Activated CD4-positive, alpha-beta T cell treated with anti-CD3 and anti-CD28 coated beads for 24 hours (primary cell): ENCODE measurements at places on chromosomes 16 and 17.

GRCh38 chr17:80203471-80203963, 16.6 kb downstream of the SGSH start:
- DNase-seq: no peak

GRCh38 chr17:36060816-36061215, 3.3 kb upstream of the CCL18 start:
- DNase-seq: no peak

- DNase-seq: no peak
Measured at GRCh38 chr16:72785171-72785570, 262.8 kb downstream of the ZFHX3 start.

DNA sequence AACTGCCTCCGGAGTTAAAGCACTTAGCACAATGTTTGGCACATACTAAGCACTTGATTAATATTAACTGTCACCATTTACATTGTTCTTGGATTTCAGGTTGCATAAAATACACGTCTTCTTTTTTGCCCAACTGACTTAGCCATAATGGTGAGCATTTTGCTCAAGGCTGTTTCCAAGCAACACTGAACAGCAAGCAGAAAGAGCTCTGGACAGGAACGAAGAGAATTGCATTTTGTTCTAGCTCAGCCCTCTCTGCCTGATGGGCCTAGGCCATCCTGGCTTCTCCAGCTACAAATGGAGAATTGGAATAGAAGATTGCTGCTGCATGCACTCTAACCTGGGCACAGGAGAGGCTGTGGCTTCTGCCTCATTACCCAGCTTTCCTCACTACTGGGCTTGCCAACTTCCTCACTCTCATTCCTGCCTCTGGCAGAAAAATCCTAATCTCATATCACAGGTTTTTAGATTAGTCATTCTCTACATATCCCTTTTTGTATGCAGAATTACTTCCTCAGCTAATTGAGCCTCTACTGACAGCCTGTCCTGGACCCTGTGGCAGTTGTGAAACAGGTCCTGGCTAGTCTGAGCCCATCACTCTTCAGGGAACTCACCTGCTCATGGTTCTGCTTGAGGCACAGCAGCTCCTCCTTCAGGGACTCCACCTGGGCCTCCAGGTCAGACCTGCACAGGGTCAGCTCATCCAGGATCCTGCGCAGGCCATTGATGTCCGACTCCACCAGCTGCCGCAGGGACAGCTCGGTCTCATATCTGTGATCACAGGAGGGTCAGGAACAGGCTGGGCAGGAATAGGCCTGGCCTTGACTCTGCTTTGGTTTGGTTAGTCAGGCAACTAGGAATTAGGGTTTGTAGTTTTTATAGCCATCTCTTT, 2.5 kb downstream of the KRT33A start:
- no peak for DNase-seq

- DNase-seq: no peak
Measured at GRCh38 chr16:84881702-84882521, 62.1 kb downstream of the CRISPLD2 start.

- no peak for DNase-seq
Measured at GRCh38 chr17:52147872-52148271, 10.6 kb downstream of the CA10 start.

GRCh38 chr16:57704905-57705852, 10.6 kb downstream of the DRC7 start:
- DNase-seq: no peak

DNA sequence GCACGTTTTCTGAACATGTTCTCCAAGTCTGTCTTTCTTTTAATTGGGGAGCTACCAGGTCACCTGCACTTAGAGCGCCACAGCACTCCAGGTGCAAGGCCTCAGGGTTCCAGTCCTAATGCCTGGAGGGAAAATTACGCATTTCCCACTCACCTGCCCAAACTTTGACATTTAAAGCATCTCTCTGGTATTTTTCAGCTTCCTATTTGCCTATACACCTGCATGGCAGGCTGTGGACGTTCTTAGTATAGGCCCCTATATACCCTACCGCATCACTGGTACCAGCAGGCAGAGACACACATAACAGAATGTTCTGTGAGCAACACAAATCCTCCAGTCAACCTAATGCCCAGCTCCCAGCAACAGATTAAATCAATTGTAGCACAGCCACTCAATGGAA, 213.3 kb downstream of the MRTFB start:
- DNase-seq: no peak

DNA sequence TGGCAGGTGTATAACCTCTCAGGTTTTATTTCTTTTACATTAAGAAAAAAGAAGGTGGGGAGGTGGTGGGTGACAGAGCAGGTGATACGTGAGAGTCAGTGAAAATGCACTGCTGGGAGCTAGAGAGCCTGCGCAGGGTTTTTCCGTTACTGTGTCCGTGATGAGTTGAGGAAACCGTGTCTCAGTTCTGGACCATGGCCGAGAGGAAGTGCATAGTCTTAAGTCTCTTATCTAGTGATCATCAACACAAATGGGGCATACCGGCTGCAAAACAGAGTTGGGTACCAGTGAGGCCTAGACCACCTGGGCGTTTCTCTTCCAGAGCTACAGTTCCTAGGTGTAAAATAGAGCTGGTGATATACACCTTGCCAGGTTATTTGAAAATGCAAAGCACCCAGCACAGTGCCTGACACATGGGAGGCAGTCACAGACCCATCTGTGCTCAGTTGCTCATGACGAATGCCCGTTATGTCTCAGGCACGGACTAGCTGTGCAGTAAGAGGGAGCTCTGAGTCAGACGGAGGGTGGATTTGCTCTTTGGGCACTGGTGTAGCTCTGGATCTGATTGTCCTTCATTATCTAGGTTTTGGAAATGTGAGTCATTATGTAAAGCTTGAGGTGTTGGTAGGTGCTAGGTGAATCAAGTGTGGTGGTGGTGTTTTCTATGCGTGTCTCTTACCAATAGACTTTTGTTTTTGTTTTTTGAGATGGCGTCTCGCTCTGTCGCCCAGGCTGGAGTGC, 60.9 kb downstream of the RPTOR start:
- DNase-seq: peak; percentile 57

- DNase-seq: no peak
Measured at GRCh38 chr17:64368277-64368676, 22.4 kb downstream of the PECAM1 start.

DNA sequence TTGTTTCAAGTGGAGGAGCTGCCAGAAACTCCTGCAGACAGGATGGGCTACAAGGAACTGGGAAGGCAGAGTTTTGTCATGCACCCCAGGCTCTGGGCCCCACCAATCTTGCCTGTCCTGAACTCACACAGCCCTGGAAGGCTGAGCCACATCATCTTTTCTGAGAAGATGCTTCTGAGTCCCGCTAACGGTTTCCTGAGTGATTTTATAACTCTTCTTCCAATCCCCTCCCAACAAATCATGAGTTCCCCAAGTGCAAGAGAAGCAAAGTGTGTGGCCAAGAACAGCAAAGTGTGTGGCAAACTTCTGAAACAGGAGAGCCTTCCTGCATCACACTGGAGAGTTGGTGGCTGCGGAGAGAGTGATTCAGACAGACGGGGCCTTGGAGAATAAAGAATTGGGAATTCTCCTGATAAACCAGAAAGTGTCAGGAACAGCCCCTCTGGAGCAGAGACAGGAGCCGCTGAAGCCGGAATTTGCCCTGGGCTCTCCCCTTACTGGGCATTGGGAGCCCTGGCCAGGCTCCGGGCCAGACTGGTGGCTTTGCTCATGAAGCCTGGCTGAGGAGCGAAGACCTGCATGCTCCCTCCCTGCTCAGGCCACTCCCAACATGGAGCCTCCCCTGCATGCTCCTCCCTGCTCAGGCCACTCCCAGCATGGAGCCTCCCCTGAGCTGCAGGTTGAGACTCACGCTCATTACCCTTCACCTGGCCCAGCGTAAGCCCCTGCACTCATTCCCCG, 47.2 kb downstream of the PITPNM3 start:
- no peak for DNase-seq

GRCh38 chr17:65456368-65457151, 104.9 kb downstream of the AXIN2 start:
- DNase-seq: no peak

DNA sequence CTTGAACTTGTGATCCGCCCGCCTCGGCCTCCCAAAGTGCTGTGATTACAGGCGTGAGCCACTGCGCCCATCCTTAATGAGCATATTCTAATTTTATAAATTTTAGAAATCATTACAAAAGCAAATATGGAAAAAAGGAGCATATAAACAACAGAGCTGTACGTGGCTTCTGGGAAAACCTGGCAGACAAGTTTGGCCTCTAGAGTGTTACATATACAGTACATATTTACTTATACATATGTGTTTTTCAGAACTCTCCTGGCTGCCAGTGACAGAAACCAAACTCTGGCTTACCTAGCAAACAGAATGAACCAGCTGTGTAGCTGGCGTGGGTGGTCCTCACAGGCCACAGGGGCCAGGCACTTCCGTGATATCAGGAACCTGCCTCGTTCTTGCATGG, 10.1 kb downstream of the DRC3 start:
- DNase-seq: no peak

DNA sequence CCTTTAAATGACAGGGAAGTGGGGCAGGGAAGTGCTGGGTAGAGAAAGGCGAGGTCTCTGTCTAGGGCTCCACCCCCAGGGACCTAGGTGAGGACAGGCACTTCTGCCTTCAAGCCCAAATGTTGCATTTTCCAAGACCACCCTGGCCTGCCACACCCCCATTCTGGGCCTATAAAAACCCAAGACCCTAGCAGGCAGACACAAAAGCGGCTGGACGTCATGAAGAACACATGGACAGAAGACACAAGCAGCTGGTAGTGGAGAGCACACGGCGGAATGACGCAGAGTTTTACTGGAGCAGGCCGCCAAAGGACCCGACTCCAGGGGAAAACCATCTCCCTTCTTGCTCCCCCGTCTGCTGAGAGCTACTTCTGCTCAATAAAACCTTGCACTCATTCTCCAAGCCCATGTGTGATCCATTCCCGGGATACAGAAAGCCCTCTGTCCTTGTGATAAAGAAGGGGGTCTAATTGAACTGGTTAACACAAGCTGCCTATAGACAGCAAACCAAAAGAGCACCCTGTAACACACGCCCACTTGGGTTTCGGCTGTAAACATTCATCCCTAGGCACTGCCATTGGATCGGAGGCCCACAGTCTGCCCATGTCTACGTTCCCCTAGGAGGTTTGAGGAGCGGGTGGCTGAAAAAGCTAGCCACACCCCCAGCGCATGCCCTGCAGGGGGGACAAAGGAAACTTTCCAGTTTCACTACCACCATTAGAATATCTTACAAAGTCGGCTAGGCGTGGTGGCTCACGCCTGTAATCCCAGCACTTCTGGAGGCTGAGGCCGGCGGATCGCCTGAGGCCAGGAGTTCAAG, 622.2 kb upstream of the SALL1 start:
- no peak for DNase-seq

DNA sequence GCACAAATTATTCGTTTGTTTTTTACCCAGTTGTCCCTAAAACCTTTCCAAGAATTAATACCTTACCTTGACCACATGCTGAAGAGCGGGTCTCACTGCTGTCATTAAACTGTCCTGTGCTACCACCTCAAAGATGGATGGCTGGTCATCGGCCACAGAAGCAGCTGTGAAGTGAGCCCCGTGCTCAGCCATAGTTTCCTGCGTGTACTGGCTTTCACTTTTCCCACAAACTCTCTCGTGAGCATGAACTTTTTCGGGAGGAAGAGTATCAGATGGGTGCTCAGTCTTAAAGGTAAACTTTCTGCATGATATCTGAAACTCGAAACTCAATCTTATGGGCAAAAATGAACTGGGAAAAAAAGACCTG, 558 bp downstream of the PEX12 start:
- DNase-seq: no peak

- DNase-seq: no peak
Measured at GRCh38 chr16:70697594-70698170, 11.8 kb upstream of the MTSS2 start.

GRCh38 chr16:49560004-49560830, 186.6 kb downstream of the C16orf78 start:
- no peak for DNase-seq

GRCh38 chr17:68840073-68840472, 115.1 kb downstream of the ABCA8 start:
- DNase-seq: no peak

GRCh38 chr17:14019186-14019956, 49.9 kb upstream of the COX10 start:
- DNase-seq: no peak

- DNase-seq: no peak
Measured at GRCh38 chr17:35390663-35391062, 17.2 kb upstream of the SLFN11 start.

- no peak for DNase-seq
Measured at GRCh38 chr16:49458656-49459445, 85.2 kb downstream of the C16orf78 start.

DNA sequence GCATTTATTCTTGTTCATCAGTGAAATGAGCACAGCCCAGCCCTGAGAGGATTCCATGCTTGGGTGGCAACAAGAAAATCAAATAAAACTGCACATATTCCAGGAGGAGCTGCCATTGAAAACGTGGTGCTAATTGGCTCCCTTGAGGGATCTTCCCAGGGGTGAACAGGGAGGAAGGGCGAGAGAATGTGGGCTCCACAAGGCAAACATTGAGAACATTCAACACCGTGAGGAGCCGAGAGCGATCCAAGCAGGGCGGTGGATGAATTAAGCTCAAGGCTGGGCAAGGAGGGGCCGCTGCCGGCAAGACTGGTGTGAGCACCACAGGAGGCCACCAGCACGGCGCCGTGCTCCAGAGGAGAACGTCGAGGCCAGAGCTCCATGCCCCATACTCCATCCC, 166.9 kb downstream of the C16orf95 start:
- DNase-seq: no peak

- DNase-seq: no peak
Measured at GRCh38 chr17:63445571-63445953, 544 bp downstream of the CYB561 start.

GRCh38 chr17:19610879-19611278, 37.7 kb upstream of the ALDH3A2 start:
- no peak for DNase-seq

GRCh38 chr16:57016301-57016700, 26.9 kb downstream of the NLRC5 start:
- no peak for DNase-seq

GRCh38 chr16:79757163-79757562, 156.6 kb upstream of the MAF start:
- DNase-seq: no peak
